ENCODE measurements at places on chromosomes 4 and X.

DNA sequence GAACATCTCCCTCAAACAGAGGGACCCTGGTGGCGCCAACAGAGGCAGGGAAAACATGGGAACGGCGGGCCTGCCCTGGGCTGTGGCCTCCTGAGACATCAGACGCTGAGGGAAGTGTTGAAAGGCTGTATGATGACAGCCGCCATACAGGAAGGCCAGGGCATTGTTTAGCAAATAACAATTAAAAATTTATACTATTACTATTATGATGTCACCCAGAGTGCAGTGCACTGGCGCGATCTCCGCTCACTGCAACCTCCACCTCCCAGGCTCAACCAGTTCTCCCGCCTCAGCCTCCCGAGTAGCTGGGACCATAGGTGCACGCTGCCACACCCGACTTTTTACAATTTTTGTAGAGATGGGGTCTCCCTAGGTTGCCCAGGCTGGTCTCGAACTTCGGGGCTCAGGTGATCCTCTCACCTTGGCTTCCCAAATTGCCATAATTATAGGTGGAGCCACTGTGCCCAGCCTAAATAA is 54.6 kb downstream of the CPZ start:
- no peak for DNase-seq

DNA sequence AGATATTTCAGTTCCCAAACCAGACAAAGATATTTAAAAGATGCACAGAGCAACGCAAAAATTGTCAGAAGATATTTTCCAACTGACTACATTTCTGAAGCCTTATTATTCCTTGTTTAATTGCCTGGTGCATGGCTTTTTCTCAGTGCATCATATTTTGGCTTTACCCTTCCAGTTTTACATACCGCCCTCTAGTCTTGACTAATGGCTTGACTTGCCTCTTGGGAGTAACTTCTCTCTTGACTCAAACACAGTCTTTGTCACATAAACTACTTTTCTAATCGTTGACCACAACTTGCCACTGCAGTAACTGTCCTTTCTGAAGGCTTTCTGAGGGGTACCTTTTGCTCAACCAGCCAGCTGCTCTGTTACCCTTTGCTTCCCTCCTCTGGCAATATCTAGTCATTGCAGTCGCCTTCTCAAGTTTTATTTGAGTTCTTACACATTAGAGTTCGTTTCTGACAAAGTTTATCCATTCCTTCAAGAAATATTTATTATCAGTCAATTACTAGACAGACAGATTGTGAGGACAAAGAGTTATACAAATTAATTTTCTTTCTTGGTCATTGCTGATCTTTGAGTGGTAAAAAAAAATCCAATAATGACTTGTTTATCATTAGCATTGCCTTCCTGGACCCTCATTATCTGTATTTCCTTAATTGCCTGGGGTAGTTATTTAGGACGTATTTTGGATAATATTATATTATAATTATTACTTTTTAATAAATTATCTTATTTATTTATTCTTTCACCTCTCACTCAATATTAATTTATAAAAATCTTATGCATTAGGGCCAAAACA is 506.9 kb upstream of the PCDH10 start:
- DNase-seq = no peak

DNA sequence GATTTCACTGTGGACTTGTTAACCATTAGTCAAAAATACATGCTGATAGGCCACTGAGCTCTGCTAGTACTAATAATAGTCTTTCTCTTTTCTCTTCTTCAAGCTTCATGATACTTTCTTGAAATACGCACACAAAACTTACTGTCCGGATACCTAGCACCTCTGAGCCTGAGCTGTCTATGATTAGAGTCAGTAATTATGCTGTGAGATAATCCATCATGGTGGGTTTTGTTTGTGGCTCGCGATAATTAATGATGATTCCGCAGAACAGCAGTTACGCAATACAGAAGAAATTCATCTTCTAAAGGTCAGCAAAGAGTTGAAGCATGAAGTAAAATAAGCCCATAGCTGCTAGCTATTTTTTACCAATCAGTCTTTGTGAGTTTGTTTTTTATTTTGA is 511.5 kb upstream of the GALNT7 start:
- DNase-seq = no peak

- no peak for DNase-seq
These were observed 349.7 kb downstream of the IQCM start for GRCh38 chr4:149465955-149466354.

GRCh38 chr4:124883632-124884031 is 171.1 kb upstream of the ANKRD50 start:
- no peak for DNase-seq

- DNase-seq = no peak
These were observed 257.8 kb downstream of the FAT4 start for GRCh38 chr4:125572601-125573000.

DNA sequence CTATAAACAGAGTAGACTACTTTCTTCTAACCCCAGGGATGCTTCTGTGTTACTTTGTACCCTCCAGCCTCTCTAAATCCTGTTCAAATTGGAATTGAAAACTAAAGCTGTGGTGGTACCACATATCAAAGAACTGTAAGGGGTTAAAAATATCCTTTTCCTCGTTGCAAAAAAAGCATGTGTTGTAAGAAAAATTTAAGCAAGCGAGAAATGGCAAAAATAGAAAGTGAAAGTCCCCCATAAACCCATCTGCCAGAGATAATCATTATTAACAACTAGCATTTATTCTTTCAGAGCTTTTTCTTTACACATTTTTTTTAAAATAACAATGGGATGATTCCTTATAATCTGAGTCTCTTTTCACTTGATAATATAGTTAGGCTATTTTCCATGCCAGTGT is 40.6 kb downstream of the TMEM164 start:
- DNase-seq = no peak

All from GM12891 (cell line).